ENCODE measurements at places on chromosomes 1 and 21.

GRCh38 chr1:35047188-35047858, 15.6 kb upstream of the ZMYM6 start:
- DNase-seq: no peak

GRCh38 chr1:210755991-210756659, 377.8 kb downstream of the KCNH1 start:
- no peak for DNase-seq

DNA sequence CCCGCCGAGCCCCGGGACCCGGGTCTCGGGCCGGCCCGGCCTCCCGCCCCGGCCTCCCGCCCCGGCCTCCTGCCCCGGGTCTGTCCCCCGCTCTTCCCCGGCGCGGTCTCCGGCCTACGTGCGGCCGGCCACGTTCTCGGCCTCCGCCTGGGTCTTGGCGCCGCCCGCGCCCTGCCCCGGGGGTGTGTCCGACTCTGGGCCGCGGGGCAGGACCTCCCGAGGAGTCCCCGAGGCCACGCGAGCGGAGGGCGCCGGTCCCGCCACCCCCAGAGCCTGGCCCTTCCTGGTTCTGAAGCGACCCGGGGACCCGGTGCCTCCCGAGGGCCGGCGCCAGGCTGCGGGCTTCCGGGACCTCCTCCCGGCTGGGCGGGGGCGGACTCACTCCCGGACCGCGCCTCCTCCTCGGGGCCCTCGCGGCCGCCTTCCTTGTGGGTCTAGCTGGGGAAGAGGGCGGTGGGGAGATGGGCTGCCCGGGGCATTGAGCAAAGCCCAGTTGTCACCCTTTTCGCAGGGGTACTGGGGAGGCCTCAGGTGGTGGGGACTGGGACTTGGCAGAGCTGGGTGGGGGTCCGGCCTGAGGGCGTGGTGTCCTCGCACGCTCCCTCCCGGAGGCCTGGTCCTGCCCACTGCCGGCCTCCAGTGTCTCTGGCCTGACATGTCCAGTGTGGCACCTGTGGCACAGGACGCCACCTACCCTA, 558 bp downstream of the PFKL start:
- DNase-seq: peak; percentile 95

DNA sequence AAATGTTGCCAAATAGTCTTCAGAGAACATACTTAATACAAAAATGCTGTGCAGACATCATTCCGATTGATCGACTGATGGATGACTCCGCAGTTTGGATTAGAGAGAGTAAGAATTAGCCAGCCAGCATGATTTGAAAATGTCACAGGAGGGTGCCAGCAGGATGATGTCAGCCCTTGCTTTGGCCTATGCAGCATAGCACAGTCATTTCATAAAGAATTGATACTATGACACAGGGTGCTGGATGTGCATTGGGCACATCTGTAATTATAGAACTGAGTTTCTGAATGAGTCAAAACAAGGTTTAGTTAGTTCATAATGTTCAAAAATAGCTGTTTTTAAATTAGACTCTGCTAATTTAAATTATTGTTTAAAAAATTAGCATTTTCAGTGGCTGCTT, 21.6 kb upstream of the TRAF5 start:
- DNase-seq: no peak

DNA sequence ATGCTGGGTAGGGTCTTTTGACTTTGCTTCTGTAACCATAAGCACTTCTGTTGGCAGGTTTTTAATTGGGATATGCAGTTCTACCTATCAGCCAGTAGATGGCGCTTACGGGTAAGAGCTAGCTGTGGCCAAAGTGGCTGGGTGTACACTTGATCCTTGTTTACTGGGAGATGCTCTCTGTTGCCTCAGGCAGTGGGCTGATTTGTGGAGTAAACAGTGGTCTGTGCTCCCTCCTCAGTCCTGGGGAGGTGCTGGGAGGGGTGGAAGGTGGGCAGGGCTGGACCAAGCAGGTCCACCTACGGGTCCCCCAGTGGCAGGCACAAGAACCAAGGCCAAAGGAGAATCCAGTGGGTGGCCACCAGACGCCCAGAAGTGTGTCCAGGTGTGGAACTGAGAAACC, 43.4 kb downstream of the RALGPS2 start:
- DNase-seq: no peak

GRCh38 chr1:41649396-41650027, 165.0 kb upstream of the EDN2 start:
- DNase-seq: peak; percentile 65

- no peak for DNase-seq
Observed at GRCh38 chr1:56569661-56570060, 9.7 kb downstream of the PLPP3 start.

GRCh38 chr1:222798116-222798515, 16.7 kb upstream of the DISP1 start:
- no peak for DNase-seq

GRCh38 chr1:209883341-209883971, 54.6 kb upstream of the SYT14 start:
- DNase-seq: no peak

DNA sequence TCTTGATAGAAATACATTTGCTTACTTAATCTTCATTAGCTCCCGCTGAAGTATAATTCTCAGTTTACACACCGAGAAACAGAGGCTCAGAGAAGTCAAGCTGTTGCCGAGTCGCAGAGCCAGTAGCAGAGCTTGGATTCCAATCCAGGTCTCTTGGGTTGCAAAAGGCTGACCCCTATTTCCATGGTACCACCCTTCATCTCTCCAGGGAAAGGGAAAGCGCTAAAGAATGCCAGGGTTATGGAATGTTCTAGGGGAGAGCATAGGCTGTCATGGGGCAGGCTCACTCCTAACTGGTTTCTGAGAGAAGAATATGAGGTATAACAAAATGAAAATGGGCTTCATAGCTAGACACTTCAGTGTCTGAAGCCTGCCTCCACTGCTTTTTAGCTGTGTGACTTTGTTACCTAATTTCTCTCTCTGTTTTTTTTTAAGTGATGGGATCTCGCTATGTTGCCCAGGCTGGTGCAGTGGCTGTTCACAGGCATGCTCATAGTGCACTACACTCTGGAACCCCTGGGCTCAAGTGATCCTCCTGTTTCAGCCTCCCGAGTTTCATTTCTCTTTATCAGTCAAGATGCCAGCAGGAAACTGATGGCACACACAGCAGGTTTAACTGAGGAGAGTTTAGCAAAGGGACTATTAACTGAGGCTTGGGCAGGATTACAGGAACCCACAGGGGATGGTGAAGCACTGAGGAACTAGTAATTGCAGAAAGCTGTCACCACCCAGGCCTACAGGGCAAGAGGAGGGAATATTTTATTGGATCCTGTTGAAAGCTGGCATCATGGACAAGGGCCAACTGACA, 25.5 kb upstream of the ATF3 start:
- DNase-seq: no peak

GRCh38 chr1:175537571-175537970, 205.8 kb downstream of the TNR start:
- no peak for DNase-seq

GRCh38 chr1:175629318-175629694, 114.1 kb downstream of the TNR start:
- DNase-seq: no peak

- DNase-seq: no peak
Observed at GRCh38 chr21:25791319-25791718, 56.5 kb downstream of the GABPA start.

DNA sequence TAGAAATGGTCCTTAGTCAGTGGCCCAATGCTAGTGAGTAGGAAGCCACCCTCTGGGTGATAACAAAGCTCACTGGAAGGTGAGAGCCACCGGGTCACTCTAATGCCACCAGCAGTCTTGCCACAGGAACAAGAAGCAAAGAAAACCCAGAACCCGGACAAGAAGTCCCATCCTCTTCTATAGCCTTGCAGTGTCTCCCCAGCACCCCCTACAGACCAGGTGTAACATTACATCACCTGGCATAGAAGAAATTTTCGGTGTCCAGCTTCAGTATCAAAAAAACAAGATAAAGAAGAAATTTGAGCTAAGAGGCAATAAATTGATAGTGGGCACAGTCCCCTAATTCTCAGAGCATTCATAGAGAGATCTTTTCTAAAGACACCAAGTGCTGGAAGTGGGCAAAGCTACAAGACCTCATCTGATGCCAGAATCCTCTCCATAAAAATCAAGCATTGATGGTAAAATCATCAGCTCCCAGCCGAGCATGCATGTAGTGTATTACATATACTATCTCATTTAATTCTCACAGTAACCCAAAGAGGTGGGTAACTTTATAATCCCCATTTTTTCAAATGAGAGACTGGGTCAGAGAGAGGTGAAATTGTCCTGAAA, 491.0 kb downstream of the MATN1 start:
- no peak for DNase-seq

- DNase-seq: no peak
Observed at GRCh38 chr1:40469327-40469726, 7.8 kb upstream of the ZFP69 start.

GRCh38 chr1:3033040-3033789, 11.9 kb downstream of the ACTRT2 start:
- DNase-seq: peak; percentile 46

- no peak for DNase-seq
Observed at GRCh38 chr1:55483523-55483922, 268.4 kb upstream of the USP24 start.

DNA sequence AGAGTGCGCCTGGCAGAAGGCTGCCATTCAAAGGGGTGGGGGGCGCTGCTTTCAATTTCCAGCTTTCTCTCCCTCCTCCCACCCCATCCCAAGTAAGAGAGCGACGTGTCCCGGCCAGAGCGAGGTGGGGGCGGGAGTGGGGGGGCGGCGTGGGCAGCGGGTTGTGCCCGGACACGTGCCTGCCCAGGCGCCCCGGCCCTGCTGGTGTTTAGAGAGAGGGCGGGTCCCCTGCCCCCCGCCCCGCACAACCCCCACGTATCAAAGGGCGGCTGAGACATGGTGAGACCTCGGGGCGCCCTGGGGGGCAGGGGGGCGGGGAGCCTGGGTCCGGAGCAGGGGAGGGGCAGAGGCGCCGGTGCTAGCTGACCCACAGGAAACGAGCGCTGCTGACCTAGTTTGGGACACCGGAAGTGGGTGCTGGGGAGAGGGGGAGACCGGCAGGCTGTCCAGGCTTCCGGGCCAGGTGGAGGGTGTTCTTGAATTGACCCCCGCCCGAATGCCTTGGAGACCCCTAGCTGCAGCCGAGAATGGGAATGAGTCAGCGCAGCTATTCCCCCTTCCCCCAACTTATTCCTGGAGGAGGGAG, 1.3 kb downstream of the ZBTB7B start:
- peak; percentile 95 for DNase-seq

GRCh38 chr1:186738926-186739325, 58.7 kb upstream of the PTGS2 start:
- DNase-seq: no peak

GRCh38 chr1:26417111-26417759, 6.6 kb downstream of the LIN28A start:
- DNase-seq: peak; percentile 64

DNA sequence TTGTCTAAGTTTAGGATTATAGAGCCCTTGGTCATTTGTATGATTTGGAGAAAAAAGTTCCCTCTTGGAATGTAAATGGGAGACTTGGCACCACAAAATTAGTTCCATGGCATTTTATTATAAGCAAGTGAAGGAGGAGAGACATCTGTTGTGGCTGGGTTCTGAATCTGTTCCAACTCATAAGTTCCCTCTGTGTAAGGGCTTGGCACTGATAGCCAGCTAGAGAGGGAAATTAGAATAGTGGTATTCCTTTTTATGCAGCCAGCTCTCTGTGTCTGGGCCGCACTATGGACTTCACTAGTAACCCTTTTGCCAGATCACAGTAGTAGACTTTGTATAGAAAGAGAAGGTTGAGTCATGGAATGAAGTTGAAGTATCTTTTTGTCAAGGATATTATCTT, 31.1 kb downstream of the GNAI3 start:
- no peak for DNase-seq

GRCh38 chr1:236450779-236451178, 56.7 kb downstream of the EDARADD start:
- DNase-seq: no peak

DNA sequence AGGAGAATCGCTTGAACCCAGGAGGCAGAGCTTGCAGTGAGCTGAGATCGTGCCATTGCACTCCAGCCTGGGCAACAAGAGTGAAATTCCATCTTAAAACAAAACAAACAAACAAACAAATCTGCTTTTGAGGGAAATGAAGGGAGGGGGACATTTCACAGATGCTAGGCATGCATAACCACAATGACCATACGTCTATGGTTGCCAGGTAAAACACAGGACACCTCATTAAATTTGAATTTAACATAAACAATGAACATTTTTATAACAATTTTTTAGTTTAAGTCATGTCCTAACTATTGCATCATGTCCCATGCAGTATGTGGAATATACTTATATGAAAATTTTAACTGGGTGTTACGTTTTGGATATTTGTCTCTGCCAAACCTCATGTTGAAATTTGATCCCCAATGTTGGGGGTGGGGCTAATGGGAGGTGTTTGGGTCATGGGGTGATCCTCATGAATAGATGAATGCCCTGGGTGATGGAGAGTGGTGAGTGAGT, 31.0 kb upstream of the ZBTB18 start:
- DNase-seq: no peak

- no peak for DNase-seq
Observed at GRCh38 chr1:111032295-111032897, 68.7 kb upstream of the LRIF1 start.

DNA sequence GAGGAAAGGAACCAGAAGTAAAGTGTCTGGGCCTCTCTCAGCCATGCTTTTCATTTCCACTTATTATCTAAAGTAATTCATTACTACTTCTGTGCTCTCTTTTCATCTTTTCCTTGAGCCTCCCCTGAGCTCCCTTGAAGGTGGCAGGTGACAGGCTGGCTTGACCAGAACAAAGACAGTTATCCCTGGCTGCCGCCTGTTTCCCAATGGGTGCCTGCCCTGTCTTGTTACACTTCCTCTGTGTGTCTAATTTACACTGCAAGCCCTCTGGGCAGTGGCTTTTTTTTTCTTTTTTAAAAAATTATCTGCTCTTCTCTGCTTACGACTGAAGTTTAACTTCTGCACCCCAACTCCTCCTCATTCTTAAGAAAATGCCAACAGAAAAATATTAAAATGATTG, 113.4 kb downstream of the NGF start:
- DNase-seq: no peak

DNA sequence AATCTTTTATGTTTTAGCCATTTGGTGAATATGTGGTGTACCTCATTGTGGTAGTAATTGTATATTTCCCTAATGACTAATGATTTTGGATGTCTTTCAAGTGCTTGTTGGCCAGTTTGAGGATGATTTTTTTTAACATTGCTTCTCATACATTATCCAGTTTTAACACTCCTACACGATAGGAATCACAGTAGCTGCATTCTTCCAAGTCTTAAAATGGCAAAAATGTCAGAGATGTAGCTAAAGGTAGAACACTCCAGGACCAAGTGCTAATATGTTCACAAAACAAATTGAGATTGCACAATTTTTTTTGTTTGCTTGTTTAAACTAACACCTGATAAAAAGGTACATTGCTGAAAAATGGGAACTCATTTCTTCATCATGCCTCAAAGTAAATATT, 11.7 kb downstream of the USP25 start:
- DNase-seq: no peak

DNA sequence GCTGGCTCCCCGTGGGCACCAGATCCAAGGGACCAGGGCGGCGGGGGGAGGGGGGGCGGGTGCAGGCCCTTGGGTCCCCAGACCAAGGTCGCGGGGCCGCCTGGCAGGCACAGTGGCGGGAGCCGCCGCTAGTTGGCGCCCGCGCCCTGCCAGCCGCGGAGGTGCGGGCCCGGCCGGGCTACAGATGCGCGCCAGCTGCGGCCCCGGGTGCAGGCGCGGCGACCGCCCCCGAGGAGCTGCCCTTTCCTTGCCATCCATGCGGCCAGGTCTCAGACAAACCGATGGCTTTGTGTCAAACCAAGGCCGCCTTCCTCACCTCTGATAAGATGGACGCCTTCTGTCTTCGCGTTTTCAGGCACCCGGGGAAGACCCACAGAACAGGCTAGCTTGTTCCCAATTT, 2.2 kb upstream of the RUNX3 start:
- no peak for DNase-seq

Data from lower leg skin (tissue), 4 donors.